Naive thymus-derived CD4-positive, alpha-beta T cell (primary cell): ENCODE measurements at places on chromosomes 13 and 19. TPM values are rescaled to one million over a fixed set of nuclear protein-coding genes. Genes with fewer than 3 reads are reported as not detected.

DNA sequence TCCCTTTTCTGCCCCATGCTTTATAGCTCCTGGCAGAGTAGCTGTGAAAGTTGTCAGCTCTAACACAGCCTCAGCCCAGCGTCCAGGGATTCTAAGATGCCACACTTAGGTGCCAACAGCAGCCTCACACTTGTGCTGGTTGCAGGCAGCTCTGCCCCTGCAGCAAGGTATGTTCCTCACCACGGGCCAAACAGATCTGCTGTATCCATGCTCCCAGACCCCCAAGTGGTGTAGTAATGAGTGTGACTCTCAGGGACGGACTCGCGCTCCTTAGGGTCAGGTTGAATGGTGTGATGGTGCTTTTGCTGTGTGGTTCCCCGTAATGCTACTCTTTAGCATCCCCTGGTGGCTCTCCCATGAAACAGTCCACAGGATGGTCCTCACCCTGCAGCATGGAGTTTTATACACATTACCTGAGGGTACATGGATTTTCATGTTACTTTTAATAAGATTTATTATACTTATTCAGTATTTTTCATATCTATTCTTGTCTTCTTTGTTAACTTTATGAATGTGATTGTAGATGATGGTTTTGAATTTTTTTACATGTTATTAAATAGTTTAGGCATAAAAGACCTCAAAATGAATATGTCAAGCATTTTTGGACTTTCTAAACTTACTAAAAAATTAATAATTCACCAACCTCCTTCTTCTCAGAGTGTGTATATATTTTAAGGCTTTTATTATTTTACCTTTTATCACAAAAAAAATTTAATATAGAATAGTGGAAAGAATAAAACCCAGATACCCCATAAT, 232.5 kb downstream of the SLC7A1 start:
- H3K27me3 ChIP-seq, result no peaks in the 10 kb centered on the region
- no peaks in the 10 kb centered on the region for H3K36me3 ChIP-seq
- H3K4me1 ChIP-seq, result no peaks in the 10 kb centered on the region
- no peak for DNase-seq
- H3K4me3 ChIP-seq, result no peak overlapping the region

- no peaks in the 10 kb centered on the region for H3K4me1 ChIP-seq
- no peak overlapping the region for H3K4me3 ChIP-seq
- H3K27ac ChIP-seq, result no peak overlapping the region
- peaks cover 3% of the 10 kb centered on the region for H3K36me3 ChIP-seq
- no peak for DNase-seq
- no peaks in the 10 kb centered on the region for H3K27me3 ChIP-seq
These were observed 9.4 kb downstream of the POLRMT start for GRCh38 chr19:623974-624373.

- H3K4me1 ChIP-seq, result no peaks in the 10 kb centered on the region
- H3K27me3 ChIP-seq, result no peaks in the 10 kb centered on the region
- no peaks in the 10 kb centered on the region for H3K36me3 ChIP-seq
These were observed 62.2 kb upstream of the NBEA start for GRCh38 chr13:34879851-34880250.

Gene CYP4F12
- total RNA-seq, result 1.6 TPM

DNA sequence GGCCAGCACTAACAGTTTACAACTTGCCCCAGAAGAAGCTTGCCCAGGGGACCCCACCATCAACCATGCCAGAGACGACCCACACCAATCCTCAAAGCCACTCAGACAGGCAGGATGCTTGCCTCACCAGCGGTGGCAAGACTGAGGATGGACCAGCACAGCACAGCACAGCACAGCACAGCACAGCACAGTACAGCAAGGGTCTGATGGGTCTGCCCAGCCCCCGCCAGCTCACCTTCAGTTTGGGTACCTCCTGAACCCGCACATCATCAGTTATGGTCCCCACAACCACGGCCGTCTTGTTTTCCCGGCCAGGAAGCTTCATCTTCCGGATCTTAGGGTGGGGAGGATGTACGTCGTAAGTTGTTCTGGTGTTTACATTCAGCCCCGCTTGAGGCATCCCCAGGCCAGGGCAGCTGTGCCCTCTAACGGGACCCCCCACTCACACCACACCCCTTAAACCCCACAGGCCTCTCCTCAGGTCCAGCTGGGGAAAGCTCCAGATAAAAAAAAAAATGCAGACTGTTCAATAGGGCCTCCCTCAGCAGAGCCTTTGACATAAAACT, 1.7 kb upstream of the FAM83E start:
- no peaks in the 10 kb centered on the region for H3K27me3 ChIP-seq
- H3K4me1 ChIP-seq, result peaks cover 17% of the 10 kb centered on the region
- no peak for DNase-seq
- peak overlapping the region; percentile 95 for H3K27ac ChIP-seq
- no peak overlapping the region for H3K4me3 ChIP-seq

Gene ZNF160
- 52.9 and 55.1 TPM in 2 replicates for total RNA-seq

Gene KLF5
- total RNA-seq, result 5.7 TPM

Gene NLRP4
- not detected for total RNA-seq

Gene FFAR1
- 0.10 TPM in 1 of 2 replicates, not detected in the other for total RNA-seq

GRCh38 chr13:50468849-50469669, 374.4 kb downstream of the DLEU7 start:
- no peaks in the 10 kb centered on the region for H3K36me3 ChIP-seq
- H3K27ac ChIP-seq, result no peak overlapping the region
- DNase-seq, result no peak
- H3K4me1 ChIP-seq, result no peaks in the 10 kb centered on the region

Gene FLT3LG
- total RNA-seq, result 90.8 TPM

GRCh38 chr19:4737955-4738600, 14.4 kb upstream of the DPP9 start:
- no peaks in the 10 kb centered on the region for H3K27me3 ChIP-seq
- no peaks in the 10 kb centered on the region for H3K36me3 ChIP-seq
- H3K4me3 ChIP-seq, result no peak overlapping the region
- no peaks in the 10 kb centered on the region for H3K4me1 ChIP-seq
- no peak for DNase-seq
- H3K27ac ChIP-seq, result no peak overlapping the region

GRCh38 chr13:60453490-60453889, 56.5 kb downstream of the TDRD3 start:
- DNase-seq, result no peak
- no peaks in the 10 kb centered on the region for H3K4me1 ChIP-seq
- no peak overlapping the region for H3K27ac ChIP-seq
- no peaks in the 10 kb centered on the region for H3K27me3 ChIP-seq
- H3K36me3 ChIP-seq, result no peaks in the 10 kb centered on the region
- H3K4me3 ChIP-seq, result no peak overlapping the region

Gene ARID3A
- 33.1 TPM for total RNA-seq

DNA sequence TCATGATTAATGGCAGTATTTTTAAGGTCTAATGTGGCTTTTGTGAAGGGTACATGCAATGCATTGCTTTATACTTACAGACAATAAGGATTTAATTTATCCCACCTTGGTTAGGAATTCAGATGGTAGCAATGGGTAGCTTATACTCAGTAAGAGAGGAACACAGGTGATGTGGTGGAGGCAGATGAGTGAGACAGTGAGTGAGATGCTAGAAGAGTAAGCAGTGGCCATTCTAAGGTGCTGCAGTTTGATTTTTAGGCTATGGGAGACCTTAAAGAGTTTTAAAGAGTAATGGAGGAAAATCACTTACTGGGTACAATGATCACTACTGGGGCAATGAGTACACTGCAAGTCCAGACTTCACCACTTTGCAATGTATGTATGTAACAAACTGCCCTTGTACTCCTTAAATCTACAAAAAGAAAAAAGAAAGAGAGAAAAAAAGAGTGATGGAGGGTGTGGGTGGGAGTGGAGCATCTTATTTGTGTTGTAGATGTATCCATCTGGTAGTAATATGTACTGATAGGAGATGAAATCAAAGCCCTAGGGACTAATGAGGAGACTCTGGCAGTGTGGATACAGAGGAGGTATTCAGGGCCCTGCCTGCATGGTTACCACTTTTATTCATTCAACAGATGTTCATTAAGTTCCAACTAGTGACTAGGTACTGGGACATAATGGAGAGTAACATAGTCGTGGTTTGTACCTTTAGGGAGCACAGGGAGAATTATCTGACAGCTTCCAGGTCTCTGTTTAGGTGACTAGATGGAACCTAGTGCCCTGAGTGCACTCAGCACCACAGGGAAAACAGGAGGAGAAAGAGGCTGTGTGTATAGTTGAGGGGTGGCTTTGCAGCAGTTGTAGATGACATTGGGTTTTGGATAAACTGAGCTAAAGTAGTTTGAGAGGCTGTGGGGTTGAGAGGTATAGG, 99.0 kb downstream of the GPC6 start:
- no peak for DNase-seq
- no peaks in the 10 kb centered on the region for H3K27me3 ChIP-seq
- H3K27ac ChIP-seq, result no peak overlapping the region

DNA sequence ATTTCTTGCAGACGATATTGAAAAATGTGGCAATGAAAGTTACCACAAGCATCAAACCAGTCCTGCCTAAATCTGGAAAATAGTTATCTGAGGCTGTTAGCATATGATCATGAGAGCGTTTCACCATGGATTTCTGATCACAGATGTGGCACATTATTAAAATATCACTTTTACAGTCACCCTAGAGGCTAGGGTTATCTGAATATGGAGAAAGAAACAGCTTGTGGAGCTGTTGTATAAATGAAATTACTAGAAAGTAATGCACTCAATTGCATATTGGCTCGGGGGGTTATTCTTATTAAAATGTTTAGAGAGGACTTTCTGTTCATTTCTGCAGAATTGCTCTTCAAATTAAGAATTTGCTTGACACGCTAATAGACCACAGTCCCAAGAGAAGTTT, 35.6 kb downstream of the ALOX5AP start:
- peaks cover 24% of the 10 kb centered on the region for H3K4me1 ChIP-seq
- H3K27me3 ChIP-seq, result no peaks in the 10 kb centered on the region
- H3K4me3 ChIP-seq, result no peak overlapping the region
- no peaks in the 10 kb centered on the region for H3K36me3 ChIP-seq
- no peak overlapping the region for H3K27ac ChIP-seq
- DNase-seq, result no peak

Gene GAPDHS
- not detected for total RNA-seq

- H3K27ac ChIP-seq, result no peak overlapping the region
- H3K27me3 ChIP-seq, result no peaks in the 10 kb centered on the region
- DNase-seq, result no peak
- H3K36me3 ChIP-seq, result no peaks in the 10 kb centered on the region
- no peaks in the 10 kb centered on the region for H3K4me1 ChIP-seq
These were observed 30.4 kb upstream of the HMGB1 start for GRCh38 chr13:30496147-30496546.

Gene CRB3
- total RNA-seq, result 8.4 TPM

Gene ELSPBP1
- total RNA-seq, result not detected

Gene CAPNS1
- 197 TPM for total RNA-seq

Gene PSG6
- not detected for total RNA-seq

Gene CFD
- 2.1 and 3.0 TPM in 2 replicates for total RNA-seq
